ENCODE measurements at places on chromosomes 7 and 10. TPM values are rescaled to one million over a fixed set of nuclear protein-coding genes. Genes with fewer than 3 reads are reported as not detected.
A peak's percentile ranks its signal among the peaks of the same experiment; 100 is the strongest.

BEND7 gene
- total RNA-seq, result not detected

WDR86 gene
- total RNA-seq, result not detected

MMD2 gene
- not detected for total RNA-seq

OR9A2 gene
- not detected for total RNA-seq

SOSTDC1 gene
- total RNA-seq, result not detected

GPNMB gene
- total RNA-seq, result 1.8 TPM

IFRD1 gene
- total RNA-seq, result 55.1 TPM

DNA sequence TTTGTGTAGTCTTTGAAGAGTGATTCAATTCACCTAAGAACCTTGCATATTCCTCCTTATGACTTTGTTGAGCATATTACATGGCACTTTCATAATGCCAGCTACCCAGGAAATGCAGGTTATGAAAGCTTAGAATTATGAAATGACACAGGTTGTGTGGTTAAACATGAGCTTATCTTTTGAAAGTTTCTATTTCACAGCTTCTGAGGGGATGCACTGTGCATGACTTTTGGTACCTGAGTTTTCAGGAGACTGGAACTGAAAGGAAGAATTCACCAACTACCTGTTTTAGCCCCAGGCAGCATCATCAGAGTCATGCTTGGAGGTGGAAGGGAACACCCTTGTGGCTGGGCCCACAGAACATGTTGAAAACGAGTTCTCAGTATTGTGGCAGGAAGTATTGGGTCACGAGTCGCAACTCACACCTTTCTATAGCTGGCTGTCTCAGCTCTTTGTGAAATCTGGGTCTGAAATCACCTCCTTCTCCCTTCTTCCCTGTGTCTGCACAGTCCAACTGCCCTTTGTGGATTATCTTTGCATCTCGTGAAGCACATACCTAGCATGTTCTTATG is 228.2 kb downstream of the PTEN start:
- H3K36me3 ChIP-seq, result no peaks in the 10 kb centered on the region
- peaks cover 3% of the 10 kb centered on the region for H3K27me3 ChIP-seq
- peak overlapping the region; percentile 51 for H3K27ac ChIP-seq
- H3K4me3 ChIP-seq, result no peak overlapping the region
- peaks cover 26% of the 10 kb centered on the region for H3K4me1 ChIP-seq

GRCh38 chr7:140036224-140036962 is 26.4 kb downstream of the PARP12 start:
- peak; percentile 14 for DNase-seq
- no peak overlapping the region for H3K27ac ChIP-seq
- no peak overlapping the region for H3K4me3 ChIP-seq
- peaks cover 35% of the 10 kb centered on the region for H3K36me3 ChIP-seq

GRCh38 chr7:88044069-88044468 is 110.0 kb downstream of the ADAM22 start:
- no peak overlapping the region for H3K4me3 ChIP-seq
- no peak for DNase-seq
- no peaks in the 10 kb centered on the region for H3K27me3 ChIP-seq
- H3K4me1 ChIP-seq, result peaks cover 16% of the 10 kb centered on the region
- no peak overlapping the region for H3K27ac ChIP-seq

DNA sequence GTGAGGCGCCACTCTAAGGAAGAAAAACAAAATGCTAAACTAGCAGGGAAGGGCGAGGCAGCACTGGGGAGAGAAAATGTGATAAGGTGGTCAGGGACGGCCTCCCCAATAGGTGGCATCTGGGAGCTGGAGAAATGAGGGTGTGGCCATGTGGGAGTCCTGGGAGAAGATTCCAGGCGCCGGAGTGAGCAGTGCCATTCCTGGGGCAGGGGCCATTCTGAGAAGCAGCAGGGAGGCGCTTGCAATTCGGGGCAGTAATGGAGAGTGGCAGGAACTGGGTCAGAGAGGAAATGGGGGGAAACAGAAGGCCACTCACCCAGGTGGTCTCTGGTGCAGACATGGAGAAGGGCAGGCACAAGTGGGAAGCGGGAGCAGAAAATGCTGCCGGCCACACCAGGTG is 61.8 kb upstream of the LRRC18 start:
- no peak for DNase-seq
- no peaks in the 10 kb centered on the region for H3K4me1 ChIP-seq
- no peaks in the 10 kb centered on the region for H3K27me3 ChIP-seq
- no peaks in the 10 kb centered on the region for H3K36me3 ChIP-seq

DNA sequence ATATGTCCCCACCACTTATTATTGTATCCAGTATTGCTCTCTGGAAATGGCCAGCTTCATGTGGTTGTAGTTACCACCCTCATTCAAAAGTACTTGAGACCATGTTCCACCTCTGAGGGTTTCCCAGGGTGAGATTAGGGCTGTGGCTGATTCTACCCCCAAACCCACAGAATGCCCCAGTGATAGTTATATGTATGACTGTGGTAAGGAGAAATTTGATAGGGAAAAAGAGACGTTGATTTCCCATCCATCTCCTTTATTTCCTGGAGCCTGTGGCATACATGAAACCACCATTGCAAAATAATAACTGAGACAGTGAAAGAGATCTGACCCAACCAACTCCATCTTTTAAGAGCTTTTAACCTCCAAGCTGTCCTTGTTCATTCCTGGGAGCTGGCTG is 25.2 kb downstream of the ARL5B start:
- H3K4me1 ChIP-seq, result peaks cover 20% of the 10 kb centered on the region
- no peak overlapping the region for H3K4me3 ChIP-seq
- no peak overlapping the region for H3K27ac ChIP-seq
- peaks cover 21% of the 10 kb centered on the region for H3K36me3 ChIP-seq

GRCh38 chr7:44959433-44959951 is 19.3 kb downstream of the MYO1G start:
- no peaks in the 10 kb centered on the region for H3K27me3 ChIP-seq
- peak overlapping the region; percentile 57 for H3K27ac ChIP-seq
- H3K36me3 ChIP-seq, result peaks cover 19% of the 10 kb centered on the region
- peaks cover 24% of the 10 kb centered on the region for H3K4me1 ChIP-seq

DNA sequence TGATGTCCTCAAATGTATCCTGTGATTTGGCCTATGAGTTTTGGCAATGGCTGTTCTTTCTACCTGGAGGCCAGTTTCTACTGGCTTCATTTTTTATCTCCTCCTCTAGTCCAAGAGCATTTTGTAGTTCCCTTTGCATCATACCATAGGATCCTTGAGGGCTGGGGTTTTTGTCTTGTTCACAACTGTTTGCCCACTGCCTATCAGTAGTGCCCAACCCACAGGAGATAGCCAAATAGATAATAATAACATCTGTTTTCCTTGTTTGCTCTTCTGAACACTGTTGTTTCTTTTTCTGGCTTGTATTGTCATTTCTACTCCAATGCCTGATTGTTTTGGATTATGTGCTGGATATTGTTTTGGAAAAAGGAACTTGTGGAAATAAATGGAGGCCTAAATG is 3.4 kb downstream of the CDK1 start:
- peaks cover 3% of the 10 kb centered on the region for H3K27me3 ChIP-seq
- H3K4me3 ChIP-seq, result peak overlapping the region; percentile 7
- peaks cover 9% of the 10 kb centered on the region for H3K4me1 ChIP-seq
- no peak overlapping the region for H3K27ac ChIP-seq
- DNase-seq, result no peak

GRCh38 chr7:139647814-139648390 is 124.4 kb downstream of the CLEC2L start:
- H3K27me3 ChIP-seq, result no peaks in the 10 kb centered on the region
- H3K4me1 ChIP-seq, result peaks cover 57% of the 10 kb centered on the region
- H3K27ac ChIP-seq, result no peak overlapping the region
- H3K4me3 ChIP-seq, result no peak overlapping the region
- peaks cover 1% of the 10 kb centered on the region for H3K36me3 ChIP-seq

- H3K27me3 ChIP-seq, result no peaks in the 10 kb centered on the region
- no peak overlapping the region for H3K4me3 ChIP-seq
- H3K4me1 ChIP-seq, result no peaks in the 10 kb centered on the region
- peaks cover 18% of the 10 kb centered on the region for H3K36me3 ChIP-seq
Observed at GRCh38 chr10:88922041-88922440, 30.5 kb downstream of the ACTA2 start.

- no peaks in the 10 kb centered on the region for H3K36me3 ChIP-seq
- peaks cover 6% of the 10 kb centered on the region for H3K27me3 ChIP-seq
- H3K4me3 ChIP-seq, result no peak overlapping the region
- no peaks in the 10 kb centered on the region for H3K4me1 ChIP-seq
- H3K27ac ChIP-seq, result no peak overlapping the region
- DNase-seq, result no peak
Observed at GRCh38 chr7:74012842-74013249, 15.1 kb upstream of the ELN start.

DNA sequence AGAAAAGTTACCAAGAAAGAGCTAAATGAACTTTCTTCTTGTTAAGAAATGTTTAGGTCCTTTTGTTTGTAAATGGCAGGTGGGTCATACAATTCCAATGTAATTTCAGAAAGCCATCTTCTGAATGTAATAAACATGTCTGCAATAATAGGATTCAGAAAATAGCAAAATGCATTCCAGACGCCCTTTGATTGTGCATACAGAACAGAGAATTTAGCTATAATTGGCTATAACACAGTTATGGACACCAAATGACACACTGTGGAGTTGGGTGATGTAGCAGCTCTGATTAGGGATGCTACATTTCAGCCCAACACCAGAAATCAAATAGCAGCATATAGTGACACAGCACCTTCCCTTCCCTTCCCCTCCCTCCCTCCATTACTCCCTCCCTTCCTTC is 240.8 kb downstream of the SNX10 start:
- H3K36me3 ChIP-seq, result no peaks in the 10 kb centered on the region
- no peak overlapping the region for H3K27ac ChIP-seq
- H3K4me3 ChIP-seq, result no peak overlapping the region
- peaks cover 42% of the 10 kb centered on the region for H3K27me3 ChIP-seq

DNA sequence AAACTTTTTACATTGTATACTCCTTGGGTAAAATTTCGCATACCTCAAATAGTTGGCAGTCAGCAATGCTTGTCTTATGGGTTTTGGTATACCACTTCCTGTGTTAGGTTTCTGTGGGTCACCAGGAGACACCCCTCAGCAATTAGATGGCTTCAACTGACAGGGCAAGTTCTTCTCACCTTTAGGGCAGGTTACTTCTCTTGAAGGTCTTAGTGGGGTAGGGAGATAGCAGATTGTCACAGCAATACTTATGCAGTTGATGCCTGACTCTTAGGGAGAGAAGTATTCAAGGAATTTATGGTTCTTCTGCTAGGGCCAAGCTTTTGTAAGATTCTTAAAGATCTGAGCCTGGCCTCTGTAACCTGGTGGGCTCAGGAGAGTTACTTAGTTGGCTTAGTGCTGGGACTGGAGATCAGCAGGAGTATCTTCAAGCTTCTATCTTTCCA is 42.9 kb downstream of the MKLN1 start:
- H3K4me1 ChIP-seq, result peaks cover 66% of the 10 kb centered on the region
- H3K36me3 ChIP-seq, result peaks cover 10% of the 10 kb centered on the region
- no peaks in the 10 kb centered on the region for H3K27me3 ChIP-seq

DNA sequence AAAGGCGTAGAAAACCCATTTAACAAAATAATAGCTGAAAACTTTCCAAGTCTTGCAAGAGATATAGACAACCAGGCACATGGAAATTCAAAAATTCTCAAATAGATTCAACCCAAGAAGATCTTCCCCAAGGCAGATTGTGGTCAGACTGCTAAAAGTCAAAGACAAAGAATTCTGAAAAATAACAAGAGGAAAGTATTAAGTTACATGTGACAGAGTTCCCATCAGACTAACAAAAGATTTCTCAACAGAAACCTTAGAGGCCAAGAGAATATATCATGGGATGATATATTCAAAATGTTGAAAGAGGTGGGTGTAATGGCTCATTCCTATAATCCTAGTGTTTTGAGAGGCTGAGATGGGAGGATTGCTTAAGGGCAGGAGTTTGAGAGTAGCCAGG is 59.8 kb downstream of the TMEM178B start:
- H3K4me1 ChIP-seq, result no peaks in the 10 kb centered on the region
- H3K36me3 ChIP-seq, result no peaks in the 10 kb centered on the region
- peaks cover 27% of the 10 kb centered on the region for H3K27me3 ChIP-seq
- no peak overlapping the region for H3K27ac ChIP-seq
- no peak for DNase-seq
- no peak overlapping the region for H3K4me3 ChIP-seq
